A673 (cell line): ENCODE measurements at places on chromosomes 3 and 15.

DNA sequence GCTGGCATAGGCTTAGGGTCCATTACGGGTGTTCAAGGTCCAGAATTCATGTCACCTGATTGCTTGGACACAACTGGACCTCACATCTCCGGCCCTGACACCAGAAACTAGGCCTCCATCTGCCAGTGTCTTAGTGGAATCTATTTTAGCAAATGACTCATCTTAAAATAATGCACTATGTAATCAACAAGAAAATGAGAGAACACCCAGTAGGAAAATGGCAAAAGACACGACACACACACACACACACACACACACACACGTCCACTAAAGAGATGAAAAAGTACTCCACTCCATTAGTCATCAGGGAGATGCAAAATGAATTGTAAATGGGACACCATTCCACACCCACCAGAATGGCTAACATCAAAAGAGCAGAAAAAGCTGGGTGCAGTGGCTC, 11.2 kb downstream of the APBA2 start:
- DNase-seq, result peak; percentile 22

DNA sequence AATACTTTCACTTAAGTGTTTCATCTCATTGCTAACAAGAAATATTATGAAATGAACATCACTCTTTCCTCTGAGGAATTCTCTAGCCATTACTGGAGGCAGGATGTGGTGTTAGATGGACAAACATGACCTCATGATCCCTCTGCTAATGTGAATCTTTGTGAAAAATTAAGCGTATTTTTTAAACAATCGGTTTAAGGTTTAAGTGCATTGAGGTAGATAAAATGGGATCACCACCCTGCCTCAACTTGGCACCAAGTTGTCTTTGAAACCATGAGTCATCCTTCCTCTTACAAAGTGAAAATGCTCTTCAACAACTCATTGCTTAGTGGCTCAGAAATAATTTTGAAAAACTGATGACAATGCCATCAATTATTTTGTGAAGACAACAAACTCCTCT, 76.0 kb upstream of the DCBLD2 start:
- peak; percentile 67 for DNase-seq

- DNase-seq, result no peak
Observed at GRCh38 chr3:50862221-50862620, 187.5 kb downstream of the DOCK3 start.

DNA sequence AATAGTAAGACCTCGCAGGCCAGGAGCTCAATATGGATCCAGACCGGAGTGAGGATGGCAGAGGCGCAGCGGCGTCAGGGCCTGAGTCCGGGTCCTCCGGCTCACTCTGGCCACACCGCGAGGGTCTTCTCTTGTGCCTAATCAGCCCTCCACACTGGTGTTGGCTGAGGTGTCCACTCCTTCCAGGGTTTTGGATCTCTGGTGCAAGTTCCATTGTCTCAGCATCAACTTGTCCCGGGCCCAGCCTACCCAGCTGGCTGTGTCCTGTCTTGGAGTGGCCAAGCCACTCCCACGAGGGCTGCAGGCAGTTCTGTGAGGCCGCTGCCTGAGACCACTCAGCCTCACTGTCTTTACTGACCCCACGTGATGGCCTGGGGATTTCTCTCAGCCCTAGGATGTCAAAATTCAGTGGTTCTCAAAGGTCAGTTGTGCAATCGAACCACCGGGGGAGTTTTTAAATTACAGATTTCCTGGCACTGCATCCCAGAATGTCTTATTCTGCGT, 12.6 kb upstream of the GOLGA6L7 start:
- DNase-seq, result no peak

- no peak for DNase-seq
Observed at GRCh38 chr15:80635953-80636352, 59.2 kb upstream of the ABHD17C start.

- DNase-seq, result no peak
Observed at GRCh38 chr15:38975282-38975990, 410.8 kb upstream of the RASGRP1 start.

GRCh38 chr3:15703346-15703745, 94.4 kb downstream of the ANKRD28 start:
- DNase-seq, result no peak

GRCh38 chr3:28406241-28406640, 57.6 kb upstream of the AZI2 start:
- no peak for DNase-seq

GRCh38 chr3:113151461-113152031, 59.8 kb upstream of the BOC start:
- peak; percentile 93 for DNase-seq

GRCh38 chr15:46607077-46607476, 972.2 kb downstream of the SQOR start:
- DNase-seq, result no peak

- no peak for DNase-seq
Observed at GRCh38 chr3:58419780-58420507, 13.7 kb downstream of the PDHB start.

DNA sequence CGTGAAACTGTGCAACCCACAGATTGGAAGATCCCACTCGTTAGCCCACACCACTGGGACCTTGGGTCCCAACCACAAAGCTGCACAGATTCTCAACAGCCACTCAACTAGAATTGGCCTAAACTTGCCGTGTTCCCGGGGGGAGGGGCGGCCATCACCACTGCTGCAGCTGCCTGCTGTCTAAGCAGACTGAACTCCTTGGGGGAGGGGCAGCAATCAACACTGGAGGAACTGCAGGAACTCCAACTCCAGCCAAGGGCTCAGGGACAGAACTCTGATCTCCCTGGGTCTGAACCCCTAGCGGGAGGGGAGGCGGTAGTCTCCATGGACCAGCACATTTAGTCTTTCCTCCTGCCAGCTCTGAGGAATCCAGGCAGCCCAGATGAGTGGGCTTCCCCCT, 205.9 kb downstream of the RSL24D1 start:
- no peak for DNase-seq

- DNase-seq, result peak; percentile 31
Observed at GRCh38 chr3:65914032-65914739, 124.5 kb downstream of the MAGI1 start.

DNA sequence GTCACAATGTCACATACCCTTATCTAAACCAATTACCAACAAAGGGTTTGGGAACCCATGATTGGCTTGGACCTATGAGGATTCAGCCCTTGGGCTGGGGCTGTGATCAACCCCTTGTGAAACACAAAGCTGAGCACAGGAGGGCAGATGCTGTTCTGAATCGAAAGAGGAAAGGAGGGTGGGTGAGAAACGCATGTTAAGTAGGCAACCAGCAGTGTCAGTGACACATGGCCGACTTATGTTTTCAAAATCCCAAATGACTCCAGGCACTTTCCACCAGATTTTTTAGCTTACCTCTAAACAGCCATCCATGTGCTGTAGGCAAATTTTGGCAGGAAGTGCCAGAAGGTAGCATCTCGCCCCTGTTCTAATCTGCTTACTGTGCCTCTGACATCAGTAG, 34.1 kb upstream of the KLHL25 start:
- peak; percentile 19 for DNase-seq
